Esophagus mucosa (tissue), 1 donor: ENCODE measurements at places on chromosomes 1 and 21. TPM values are rescaled to one million over a fixed set of nuclear protein-coding genes. Genes with fewer than 3 reads are reported as not detected.
A peak's percentile ranks its signal among the peaks of the same experiment; 100 is the strongest.

Gene TCHH
- total RNA-seq, result 0.08 TPM

Gene CNTN2
- total RNA-seq, result 0.04 TPM

Gene DENND2C
- 41.4 TPM for total RNA-seq

Gene SDHB
- 84.5 TPM for total RNA-seq

Gene TMPRSS2
- 41.6 TPM for total RNA-seq

Gene TMEM51
- 22.5 TPM for total RNA-seq

Gene RXRG
- 0.24 TPM for total RNA-seq

Gene KLF18
- not detected for total RNA-seq

Gene HTR6
- not detected for total RNA-seq

Gene NTMT2
- total RNA-seq, result not detected

Gene POFUT2
- 6.2 TPM for total RNA-seq

Gene ATP6V1G3
- total RNA-seq, result not detected

Gene ZBTB7B
- total RNA-seq, result 132 TPM

Gene ADIPOR1
- total RNA-seq, result 82.7 TPM

Gene GJA5
- total RNA-seq, result 0.84 TPM

Gene FMO1
- 1.8 TPM for total RNA-seq

Gene ZNF648
- total RNA-seq, result 0.08 TPM

Gene LCE1E
- total RNA-seq, result not detected

Gene TRIM46
- 0.12 TPM for total RNA-seq

Gene PRAMEF2
- total RNA-seq, result not detected

Gene INAVA
- 54.8 TPM for total RNA-seq

Gene PTCH2
- total RNA-seq, result 0.40 TPM

DNA sequence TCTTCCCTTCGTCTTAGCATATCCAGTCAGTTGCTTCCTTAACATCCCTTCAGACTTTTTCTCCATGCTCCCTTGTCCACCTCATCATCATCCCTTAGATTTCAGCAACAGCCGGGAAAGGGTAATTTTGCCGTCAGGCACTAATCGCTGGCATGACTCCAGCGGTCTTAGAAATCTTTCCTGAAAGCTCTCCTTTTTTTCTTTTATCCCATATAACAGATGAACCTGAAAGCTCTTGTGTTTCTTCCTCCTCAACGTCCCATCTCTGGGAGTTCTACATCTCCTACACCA is 10.4 kb upstream of the BOLA1 start:
- ATAC-seq, result no peak

- ATAC-seq, result peak; percentile 73
Observed at GRCh38 chr1:152244576-152245273, 20.7 kb upstream of the HRNR start.

DNA sequence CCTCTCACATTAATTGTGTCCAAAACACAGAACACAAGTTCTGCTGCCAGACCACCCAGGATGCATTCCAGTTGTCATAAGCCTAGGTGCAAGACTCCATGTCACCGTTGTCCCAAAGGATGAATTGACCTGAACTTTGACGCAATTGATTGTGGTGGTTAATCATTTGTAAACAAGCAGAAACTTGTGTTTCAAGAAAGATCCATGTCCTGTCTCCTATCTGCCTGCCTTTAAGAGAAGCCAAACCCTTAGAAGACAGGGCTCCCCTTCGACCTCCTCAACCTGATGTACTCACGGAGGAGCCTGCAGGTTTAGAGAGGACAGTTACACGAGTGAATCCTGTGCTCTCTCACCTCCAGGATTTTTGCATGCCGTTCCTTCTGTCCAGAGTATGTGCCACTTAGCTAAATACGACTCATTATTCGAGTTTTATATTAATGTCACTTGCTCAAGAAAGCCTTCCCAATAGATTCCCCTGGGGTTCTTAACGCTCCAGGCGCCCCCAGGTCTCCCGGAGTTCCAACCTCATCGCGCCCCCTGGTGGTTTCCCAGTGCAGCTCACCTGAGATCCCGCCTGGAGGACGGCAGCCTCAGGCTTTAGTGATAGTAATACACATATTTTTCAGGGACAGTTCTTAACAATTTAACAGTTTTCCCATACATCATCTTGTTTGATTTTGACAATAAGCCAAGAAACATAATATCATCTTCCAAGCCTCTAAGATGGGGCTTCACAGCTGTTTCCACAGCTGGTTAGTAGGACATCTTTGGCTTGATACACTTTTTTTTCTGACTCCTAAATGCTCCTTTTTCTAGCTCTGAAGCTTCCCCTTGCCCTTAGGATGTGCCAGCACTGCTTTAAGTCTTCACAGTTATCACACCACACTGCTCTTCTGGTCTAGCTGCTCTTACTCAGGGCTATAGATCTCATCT is 2.4 kb upstream of the C8B start:
- no peak for ATAC-seq

- no peak for ATAC-seq
Observed at GRCh38 chr1:19179597-19180264, 30.3 kb downstream of the UBR4 start.

- no peak for ATAC-seq
Observed at GRCh38 chr1:11198257-11198656, 9.1 kb downstream of the ANGPTL7 start.

- ATAC-seq, result no peak
Observed at GRCh38 chr21:37744551-37744950, 171.7 kb downstream of the KCNJ6 start.

- ATAC-seq, result peak; percentile 53
Observed at GRCh38 chr1:42941640-42942330, 16.9 kb downstream of the SLC2A1 start.

- ATAC-seq, result no peak
Observed at GRCh38 chr1:242240077-242240476, 241.2 kb upstream of the MAP1LC3C start.

GRCh38 chr21:44800103-44800502 is 1.5 kb downstream of the UBE2G2 start:
- no peak for ATAC-seq

DNA sequence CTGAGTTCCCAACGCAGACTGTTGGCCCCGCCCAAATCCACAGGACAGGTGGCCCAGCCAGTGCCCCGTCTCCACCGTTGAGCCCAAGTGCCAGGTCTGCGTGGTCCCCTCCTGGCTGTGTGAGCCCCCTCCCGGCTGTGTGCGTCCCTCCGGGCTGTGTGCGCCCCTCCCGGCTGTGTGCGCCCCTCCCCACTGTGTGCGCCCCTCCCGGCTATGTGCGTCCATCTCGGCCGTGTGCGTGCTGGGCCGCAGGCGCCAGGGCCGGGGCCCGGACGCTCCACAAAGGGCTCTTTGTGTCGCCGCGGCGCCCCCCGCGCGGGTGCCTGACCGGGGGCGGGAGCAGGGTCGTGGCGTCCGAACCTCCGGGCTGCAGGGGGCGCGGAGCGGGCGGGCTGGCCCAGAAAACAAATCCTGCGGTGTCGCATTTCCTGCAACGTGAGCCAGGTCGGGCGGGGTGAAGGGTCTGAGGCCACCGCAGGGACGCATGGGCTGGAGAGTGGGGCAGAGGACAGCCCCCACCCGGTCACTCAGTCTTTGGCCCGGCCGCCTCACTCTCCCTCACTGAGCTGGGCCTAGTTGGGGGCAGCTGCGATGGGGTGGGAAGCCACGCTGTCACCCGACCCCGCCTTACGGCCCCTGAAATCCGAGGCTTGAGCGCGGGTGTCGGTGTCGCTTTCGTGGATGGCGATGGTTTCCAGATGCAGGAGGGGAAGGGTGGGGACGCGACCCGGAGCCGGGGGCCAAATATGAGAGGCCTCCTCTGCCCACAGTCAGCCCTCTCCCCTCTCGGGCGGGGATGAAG is 18.8 kb downstream of the TNFRSF25 start:
- no peak for ATAC-seq

GRCh38 chr1:236882678-236883077 is 87.6 kb downstream of the MTR start:
- ATAC-seq, result no peak

DNA sequence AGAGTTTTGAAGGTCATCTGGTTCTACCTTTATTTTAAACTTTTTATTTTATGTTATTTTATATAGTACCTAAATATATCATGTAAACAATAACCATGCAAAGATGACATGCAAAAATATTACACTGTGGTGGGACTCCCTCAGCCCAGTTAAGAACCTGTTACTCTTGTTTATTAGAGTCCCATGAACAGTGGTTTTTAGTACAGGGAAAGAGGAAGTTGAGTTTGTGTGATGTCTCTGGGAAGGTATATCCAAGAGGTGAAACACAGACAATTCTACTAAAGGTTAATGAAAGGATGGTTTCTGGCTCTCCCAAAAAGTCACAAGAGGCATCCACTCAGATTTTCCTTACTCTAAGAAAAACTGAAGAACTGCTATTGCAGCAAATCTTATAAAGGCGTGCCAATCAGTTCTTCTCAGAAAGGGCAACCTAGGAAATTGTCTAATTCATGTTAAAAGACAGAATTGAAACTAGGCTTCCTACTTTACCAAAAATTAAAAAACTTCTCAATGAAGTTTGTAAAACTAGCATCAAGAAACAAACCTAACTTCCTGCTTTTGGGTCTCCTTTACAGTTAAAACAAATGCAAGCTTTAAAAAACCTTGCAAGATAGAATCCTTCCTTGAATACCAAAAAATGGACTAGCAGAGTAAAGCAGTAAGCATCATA is 19.9 kb downstream of the GFI1 start:
- no peak for ATAC-seq

DNA sequence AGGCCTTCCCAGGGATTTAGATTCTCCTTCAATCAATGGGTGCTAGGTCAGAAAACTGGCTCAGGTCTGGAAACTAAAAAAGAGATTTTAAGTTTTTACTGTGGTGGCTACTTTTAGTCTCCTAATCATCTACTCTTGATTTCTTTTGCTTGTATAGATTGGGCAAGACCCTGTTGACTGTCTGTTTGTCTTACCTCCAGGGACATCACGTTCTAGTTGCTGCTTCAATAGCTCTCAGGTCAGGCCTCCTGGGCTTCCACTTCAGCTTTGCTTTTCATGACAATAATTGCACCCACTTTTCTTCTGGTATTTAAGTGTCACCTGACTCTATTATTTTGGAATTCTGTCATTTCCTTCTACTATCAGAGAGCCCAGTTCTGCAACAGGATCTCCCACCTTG is 28.5 kb upstream of the CREG1 start:
- ATAC-seq, result no peak

GRCh38 chr1:220526294-220526693 is 1.6 kb upstream of the MARK1 start:
- ATAC-seq, result no peak

- peak; percentile 83 for ATAC-seq
Observed at GRCh38 chr1:93629101-93630059, 52.3 kb downstream of the BCAR3 start.

- ATAC-seq, result peak; percentile 91
Observed at GRCh38 chr1:205849619-205850355, at the start of gene PM20D1. PM20D1 (minus strand) TSS chr1:205850132; CDS start chr1:205850072, 60 bp downstream.

DNA sequence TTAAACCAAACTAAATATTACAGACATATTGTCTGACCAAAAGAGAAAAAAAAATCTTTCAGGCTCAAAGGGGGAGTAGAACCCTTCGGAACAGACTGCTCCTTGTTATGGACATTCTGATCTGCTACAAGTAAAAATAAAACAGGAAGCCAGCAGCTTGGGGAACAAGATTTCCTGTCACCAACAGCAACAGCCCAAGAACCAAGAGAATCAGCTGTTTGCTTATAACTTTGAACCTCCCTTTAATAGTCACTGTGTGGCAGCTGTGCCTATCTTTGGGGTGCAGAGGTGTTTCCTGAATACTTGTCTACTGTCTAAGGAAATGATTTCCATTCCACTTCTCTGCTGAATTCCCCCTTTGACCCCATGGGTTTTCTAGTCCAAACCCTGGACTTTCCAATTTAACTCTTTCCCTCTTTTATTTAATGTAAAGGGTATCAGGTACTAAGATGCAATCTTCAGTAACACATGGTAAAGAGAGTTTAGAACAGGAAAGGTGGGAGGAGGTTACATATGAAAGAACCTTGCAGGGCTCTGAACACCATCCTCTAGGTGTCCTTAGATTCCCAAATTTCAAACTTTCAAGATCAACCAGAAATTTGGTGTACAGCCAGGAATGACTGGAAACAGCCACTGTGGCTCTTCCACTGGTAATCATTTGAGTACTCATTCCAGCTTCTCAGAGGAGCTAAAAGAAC is 38.6 kb downstream of the GPR3 start:
- ATAC-seq, result peak; percentile 19

DNA sequence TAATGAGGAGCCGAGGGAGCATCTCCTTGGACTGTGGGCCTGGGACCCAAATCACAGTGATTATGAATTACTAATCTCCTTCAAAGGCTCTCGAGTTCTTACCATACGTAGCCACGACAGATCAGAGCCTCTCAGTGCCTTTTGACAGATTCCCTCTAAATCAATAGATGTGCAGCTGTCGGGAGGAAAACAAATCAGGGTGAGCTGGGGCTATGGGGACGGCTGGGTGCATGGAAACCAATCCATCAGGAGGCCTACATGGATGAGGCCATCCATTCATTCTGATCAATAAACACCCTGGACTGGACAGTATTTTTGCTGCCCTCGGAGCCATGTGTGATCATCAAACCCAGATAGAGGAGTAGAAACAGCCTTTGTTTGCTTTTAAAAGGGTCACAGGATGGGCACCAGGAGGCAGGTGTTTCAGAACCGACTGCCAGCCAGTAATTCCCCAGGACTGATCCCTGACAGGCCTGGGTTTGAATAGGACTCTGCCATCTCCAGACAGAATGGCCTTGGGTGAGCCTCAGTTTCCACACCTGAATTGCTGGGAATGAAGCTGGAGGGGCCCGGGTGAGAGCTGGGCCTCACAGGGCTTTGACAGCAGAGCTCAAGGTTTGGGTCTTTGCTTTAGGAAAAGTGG is 532.8 kb downstream of the MATN1 start:
- no peak for ATAC-seq

DNA sequence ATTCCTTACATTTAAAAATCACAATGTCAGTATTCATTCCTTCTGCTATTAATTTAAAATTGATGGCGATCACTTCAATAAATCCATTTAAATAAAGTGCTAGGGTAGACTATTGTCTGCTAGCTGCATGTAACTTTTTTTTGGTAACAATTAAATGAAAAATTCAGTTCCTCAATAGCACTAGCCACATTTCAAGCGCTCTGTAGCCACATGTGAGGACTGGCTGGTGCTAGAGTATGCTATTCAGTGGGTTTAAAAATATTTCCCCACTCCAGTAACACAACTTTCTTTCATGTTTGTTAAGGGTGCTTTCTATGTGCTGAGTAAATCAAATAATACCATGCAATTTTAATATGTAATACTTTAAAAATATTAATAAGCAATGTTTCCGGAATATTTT is 108.2 kb downstream of the LTN1 start:
- ATAC-seq, result no peak

- no peak for ATAC-seq
Observed at GRCh38 chr1:27570784-27571183, 33.2 kb downstream of the AHDC1 start.

- ATAC-seq, result no peak
Observed at GRCh38 chr1:57578099-57578498, 154.2 kb upstream of the DAB1 start.

GRCh38 chr1:183831311-183831710 is 26.4 kb downstream of the RGL1 start:
- no peak for ATAC-seq

- peak; percentile 49 for ATAC-seq
Observed at GRCh38 chr1:1616045-1616790, 918 bp downstream of the MIB2 start.

GRCh38 chr1:1048765-1049164 is 25.3 kb downstream of the RNF223 start:
- no peak for ATAC-seq
